ENCODE measurements at places on chromosomes 2 and 18. TPM values are rescaled to one million over a fixed set of nuclear protein-coding genes. Genes with fewer than 3 reads are reported as not detected.

The GRB14 gene
- 5.3 TPM for total RNA-seq

The PLCD4 gene
- 2.6 TPM for total RNA-seq

The UGGT1 gene
- 27.0 TPM for total RNA-seq

The PLGLB2 gene
- 0.98 TPM for total RNA-seq

The CRACDL gene
- 4.5 TPM for total RNA-seq

The EGR4 gene
- 0.17 TPM for total RNA-seq

The TMEM247 gene
- total RNA-seq = not detected

The HAAO gene
- total RNA-seq = 3.2 TPM

The RASGRP3 gene
- total RNA-seq = 10.6 TPM

The ABCG8 gene
- not detected for total RNA-seq

The ALPI gene
- not detected for total RNA-seq

The RFTN2 gene
- 5.8 TPM for total RNA-seq

The TNS1 gene
- total RNA-seq = 1,001 TPM

The TSPYL6 gene
- total RNA-seq = not detected

The GATA6 gene
- 35.5 TPM for total RNA-seq

The GKN1 gene
- not detected for total RNA-seq

Measured in esophagus muscularis mucosa (tissue), 4 donors.